Breast epithelium (tissue), 4 donors: ENCODE measurements at places on chromosomes 2 and 18.

DNA sequence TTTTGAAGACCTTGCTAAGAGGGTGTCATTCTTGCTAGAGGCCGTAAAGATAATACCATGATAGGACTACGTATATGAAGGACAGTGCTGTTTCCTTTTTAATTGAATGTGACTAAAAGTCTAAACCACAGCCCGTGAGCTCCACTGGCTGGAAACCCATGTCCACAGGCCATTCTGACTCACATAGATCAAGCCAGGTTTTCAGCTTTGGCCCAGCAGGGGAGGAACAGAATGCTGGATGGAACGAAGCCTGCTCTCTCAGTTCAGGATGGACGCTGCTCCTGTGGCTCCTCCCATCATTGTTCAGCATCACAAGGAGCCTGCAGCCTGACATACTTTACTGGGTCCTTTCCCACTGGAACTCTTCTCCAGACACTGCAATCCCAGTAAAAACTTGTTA is 47.6 kb downstream of the ALPK2 start:
- H3K27me3 ChIP-seq, result no peaks in the 10 kb centered on the region
- DNase-seq, result no peak
- no peak overlapping the region for H3K4me3 ChIP-seq
- no peak overlapping the region for H3K27ac ChIP-seq
- H3K36me3 ChIP-seq, result no peaks in the 10 kb centered on the region
- H3K4me1 ChIP-seq, result no peaks in the 10 kb centered on the region

DNA sequence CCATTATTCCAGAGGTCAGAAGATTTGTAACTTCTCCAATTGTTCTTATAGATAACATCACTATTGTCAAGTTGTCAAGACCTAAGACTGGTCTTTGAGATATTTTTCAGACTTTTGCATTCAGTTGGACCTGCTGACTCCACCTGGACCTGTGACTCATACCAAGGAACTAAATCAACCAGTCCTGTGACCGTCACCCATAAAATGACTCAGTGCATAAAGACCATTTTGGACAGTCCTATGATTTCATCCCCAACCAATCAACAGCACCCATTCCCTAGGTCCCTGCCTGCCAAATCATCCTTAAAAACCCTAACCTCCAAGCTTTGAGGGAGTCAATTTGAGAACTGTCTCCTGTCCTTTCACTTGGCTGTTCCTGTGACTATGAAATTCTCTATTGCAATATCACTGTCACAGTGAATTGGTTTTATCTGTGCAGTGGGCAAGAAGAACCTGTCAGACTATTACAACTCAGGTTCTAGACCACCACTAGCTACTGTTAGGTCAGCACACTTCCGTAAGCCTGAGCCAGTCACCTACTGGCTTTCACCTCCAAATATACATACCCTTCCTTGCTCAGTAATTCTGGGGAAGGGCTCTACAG is 17.1 kb downstream of the DPP4 start:
- H3K27ac ChIP-seq, result no peak overlapping the region
- no peaks in the 10 kb centered on the region for H3K4me1 ChIP-seq
- DNase-seq, result no peak
- no peaks in the 10 kb centered on the region for H3K27me3 ChIP-seq
- no peak overlapping the region for H3K4me3 ChIP-seq
- no peaks in the 10 kb centered on the region for H3K36me3 ChIP-seq

DNA sequence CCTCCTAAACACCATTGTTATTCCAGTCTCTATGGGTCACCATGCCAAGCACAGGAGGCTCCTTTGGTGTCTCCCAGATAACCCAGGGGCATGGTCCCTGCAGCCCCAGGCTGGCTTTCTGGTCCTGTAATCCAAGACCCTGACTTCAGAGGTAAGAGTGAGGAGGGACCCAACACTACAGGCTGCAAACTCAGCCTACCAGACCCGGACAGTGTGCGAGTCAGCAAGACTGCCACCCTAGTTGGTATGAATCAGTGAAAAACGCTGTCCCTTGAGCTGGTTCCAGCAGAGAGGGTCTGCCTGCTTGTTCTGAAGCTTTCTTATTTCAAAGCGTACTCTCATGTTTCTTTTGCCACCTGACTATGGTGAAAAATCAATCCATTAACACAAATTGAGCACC is 47.6 kb upstream of the ZFP36L2 start:
- no peak overlapping the region for H3K4me3 ChIP-seq
- no peaks in the 10 kb centered on the region for H3K36me3 ChIP-seq
- no peaks in the 10 kb centered on the region for H3K27me3 ChIP-seq
- no peak for DNase-seq
- H3K27ac ChIP-seq, result no peak overlapping the region
- H3K4me1 ChIP-seq, result no peaks in the 10 kb centered on the region

- no peak overlapping the region for H3K27ac ChIP-seq
- DNase-seq, result no peak
- no peaks in the 10 kb centered on the region for H3K4me1 ChIP-seq
- no peaks in the 10 kb centered on the region for H3K27me3 ChIP-seq
- no peaks in the 10 kb centered on the region for H3K36me3 ChIP-seq
These were observed 548.5 kb upstream of the SLC8A1 start for GRCh38 chr2:41000374-41000773.
